A549 treated with ZK216348 at 1 μM for 4 hours (cell line): ENCODE measurements at places on chromosomes 5 and 9. TPM values are rescaled to one million over a fixed set of nuclear protein-coding genes. Genes with fewer than 3 reads are reported as not detected.

Gene PCDHB4
- 0.06 to 0.12 TPM (median 0.09 TPM) in 4 of 5 replicates, not detected in the other for total RNA-seq

Gene GABRA1
- total RNA-seq, result not detected in 5 replicates

Gene EIF4E1B
- not detected in 5 replicates for total RNA-seq

Gene DMAC1
- 47.7 to 80.6 TPM (median 72.3 TPM) in 5 replicates for total RNA-seq

Gene CDHR2
- 0.05 to 0.21 TPM (median 0.09 TPM) in 4 of 5 replicates, not detected in the other for total RNA-seq

Gene AKNA
- 3.9 to 4.4 TPM (median 4.2 TPM) in 5 replicates for total RNA-seq

Gene NUP188
- total RNA-seq, result 27.7 to 46.1 TPM (median 42.7 TPM) in 5 replicates

Gene SUSD1
- 12.1 to 14.3 TPM (median 13.7 TPM) in 5 replicates for total RNA-seq

Gene PANK3
- 12.2 to 22.6 TPM (median 18.9 TPM) in 5 replicates for total RNA-seq

Gene GAS1
- total RNA-seq, result 0.08 to 0.22 TPM (median 0.16 TPM) in 4 of 5 replicates, not detected in the other

Gene SOHLH1
- not detected in 5 replicates for total RNA-seq
